Stimulated activated CD4-positive, alpha-beta T cell treated with anti-CD3 and anti-CD28 coated beads, Interleukin-1b, Interleukin-23, amount 100 ng/mL, for 24 hours (primary cell): ENCODE measurements at places on chromosomes 2 and 18.

- DNase-seq: no peak
These were observed 133.1 kb downstream of the MREG start for GRCh38 chr2:215879977-215880940.

GRCh38 chr2:201444746-201445465 is 6.4 kb downstream of the TRAK2 start:
- DNase-seq: no peak

GRCh38 chr2:100142393-100142792 is at the start of gene AFF3:
TSS of gene AFF3 (minus strand) at chr2:100142590. CDS start at chr2:100104454, 38,136 bp downstream.
- DNase-seq: peak; percentile 30

- DNase-seq: no peak
These were observed 177.9 kb upstream of the NABP1 start for GRCh38 chr2:191499874-191500565.

- DNase-seq: no peak
These were observed 29.4 kb upstream of the SNED1 start for GRCh38 chr2:240968731-240969624.

- DNase-seq: no peak
These were observed 13.0 kb downstream of the TTC32 start for GRCh38 chr2:19888831-19889230.

DNA sequence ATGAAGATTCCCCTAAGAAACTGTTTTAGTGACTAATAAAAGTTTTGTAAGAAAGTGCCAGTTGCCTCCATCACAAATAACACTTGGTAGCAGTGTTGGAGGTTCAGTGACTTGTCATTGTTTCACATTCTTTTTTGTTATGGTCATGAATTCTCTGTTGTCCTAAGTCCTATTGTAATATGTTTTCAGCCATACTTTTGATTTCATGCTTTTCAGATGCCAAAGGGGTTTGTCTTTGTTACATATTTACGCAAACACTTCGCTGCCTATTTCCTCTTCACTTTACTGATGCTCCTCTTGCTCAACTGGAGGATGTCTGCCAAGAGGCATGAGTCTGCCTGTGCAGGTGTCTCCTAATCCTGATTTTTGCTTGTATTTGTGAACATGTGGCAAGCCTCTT is 66.6 kb downstream of the PHLPP1 start:
- DNase-seq: no peak
